ENCODE measurements at places on chromosomes 2 and 18.

DNA sequence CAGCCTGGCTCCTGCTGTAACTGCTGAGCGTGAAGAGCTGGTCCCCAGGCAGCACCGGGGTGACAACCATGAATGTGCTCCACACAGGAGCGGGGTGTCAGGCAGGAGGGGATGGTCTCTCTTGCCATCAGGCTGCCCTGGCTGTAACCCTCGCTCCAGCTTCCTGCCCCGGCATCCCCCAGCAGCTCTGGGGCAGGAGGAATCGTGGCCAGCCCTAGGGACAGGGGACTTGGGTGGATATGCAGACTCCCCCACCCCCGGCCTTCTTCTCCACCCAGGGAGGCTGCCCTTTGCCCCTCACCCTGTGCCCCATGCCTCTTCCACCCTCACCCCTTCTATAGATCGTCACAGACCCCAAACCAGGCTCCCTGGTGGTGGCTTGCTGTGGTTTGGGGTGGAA, 69.4 kb upstream of the SMAD7 start:
- DNase-seq: no peak

DNA sequence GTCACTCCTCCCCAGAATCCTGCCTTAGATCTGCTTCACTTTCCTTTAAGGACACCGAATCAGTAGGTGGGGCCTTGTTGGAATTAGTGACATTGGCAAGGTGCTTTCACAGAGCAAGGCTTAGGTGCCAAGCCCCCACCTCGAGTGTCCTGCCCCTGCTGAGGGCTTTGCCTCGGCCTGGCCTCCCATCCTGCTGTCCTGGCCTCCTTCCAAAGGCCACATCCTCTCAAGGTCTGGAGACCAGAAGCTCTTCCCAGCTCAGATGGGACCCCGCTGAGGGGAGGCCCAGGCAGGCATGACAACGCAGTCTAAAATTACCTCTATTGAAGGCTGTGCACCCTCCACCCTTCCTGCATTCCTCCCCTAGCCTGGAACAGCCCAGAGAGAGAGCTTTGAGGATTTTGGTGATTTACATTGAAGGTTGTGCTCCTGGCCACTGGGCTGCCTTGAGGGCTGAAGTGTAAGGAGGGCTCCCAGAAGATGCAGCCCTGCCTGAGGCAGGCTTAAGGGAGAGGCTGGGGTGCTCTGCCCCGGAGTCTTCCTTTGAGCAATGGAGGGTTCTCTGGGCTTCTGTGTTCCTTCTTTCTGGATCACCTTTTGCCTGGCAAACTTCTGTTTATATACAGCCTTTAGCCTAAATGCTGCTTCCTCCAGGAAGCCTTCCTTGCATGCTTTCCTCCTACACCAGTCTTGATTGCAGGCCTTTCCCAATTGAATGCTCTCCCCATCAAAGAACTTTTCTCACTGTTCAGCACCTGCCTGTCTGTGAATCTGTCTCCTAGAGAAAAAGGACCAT, 154.4 kb downstream of the DDX1 start:
- DNase-seq: no peak

- DNase-seq: no peak
These were observed 62.1 kb downstream of the LRRTM1 start for GRCh38 chr2:80242355-80242910.

- no peak for DNase-seq
These were observed 238.0 kb upstream of the SALL3 start for GRCh38 chr18:78741381-78742217.

- DNase-seq: no peak
These were observed 36.2 kb upstream of the C2orf74 start for GRCh38 chr2:61125798-61126197.

DNA sequence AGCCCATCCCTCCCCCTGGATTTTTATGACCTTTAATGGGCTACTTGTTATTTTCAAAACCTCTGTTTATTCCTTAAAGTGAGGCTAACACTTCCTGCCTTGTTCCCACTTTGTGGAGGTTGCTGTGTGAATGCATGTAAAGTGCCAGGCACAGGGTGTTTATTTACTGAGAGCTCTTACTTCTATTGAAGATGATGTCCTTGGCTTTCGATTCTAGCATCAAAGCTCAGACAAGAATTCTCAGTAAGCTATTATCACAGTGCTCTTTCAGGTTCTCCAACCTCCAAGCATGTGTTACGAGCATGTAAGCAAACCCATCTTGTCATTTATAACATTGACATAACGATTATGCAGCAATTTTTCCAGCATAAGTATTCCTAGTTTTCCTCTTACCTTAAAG, 44.2 kb downstream of the DPYSL5 start:
- no peak for DNase-seq

GRCh38 chr2:224469374-224469964, 67.6 kb upstream of the FAM124B start:
- no peak for DNase-seq
